ENCODE measurements at places on chromosomes 5 and 9.

DNA sequence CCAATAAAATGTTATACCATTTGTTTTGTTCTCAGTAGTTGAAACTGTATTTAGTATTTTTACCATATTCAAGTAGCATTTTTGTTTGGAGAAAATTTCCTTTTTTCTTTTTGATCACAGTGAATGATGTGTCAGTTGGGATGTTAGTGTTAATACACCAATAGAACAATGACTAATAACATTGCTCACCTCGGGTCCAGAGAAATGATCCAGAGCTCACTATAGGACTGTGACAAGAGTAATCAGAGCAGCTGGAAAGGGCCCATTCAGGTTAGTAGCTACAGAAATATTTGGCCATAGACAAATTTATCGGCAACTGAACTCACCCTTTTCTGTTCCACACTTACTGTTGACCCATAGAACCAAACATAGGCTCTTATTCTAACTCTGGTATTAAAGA is 989.2 kb downstream of the TLE4 start:
- no peak for DNase-seq

DNA sequence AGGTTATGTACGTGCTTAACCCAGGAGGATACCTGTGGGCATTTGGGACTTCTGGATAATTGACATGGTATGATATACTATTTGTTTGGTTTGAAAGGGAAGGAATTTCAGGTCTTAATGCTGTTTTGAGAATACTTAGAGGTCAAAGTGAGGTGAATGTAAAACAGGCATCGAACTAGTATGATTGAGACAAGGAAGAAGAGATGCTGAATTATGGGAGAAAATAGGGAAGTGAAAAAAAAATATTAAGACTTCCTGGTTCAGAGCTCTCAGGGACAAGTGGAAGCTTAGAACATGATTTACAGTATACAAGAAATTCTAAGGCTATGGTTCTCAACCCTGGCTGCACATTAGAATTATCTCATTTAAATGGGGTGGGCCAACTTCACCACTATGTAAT is 115.3 kb downstream of the CD180 start:
- DNase-seq, result no peak

DNA sequence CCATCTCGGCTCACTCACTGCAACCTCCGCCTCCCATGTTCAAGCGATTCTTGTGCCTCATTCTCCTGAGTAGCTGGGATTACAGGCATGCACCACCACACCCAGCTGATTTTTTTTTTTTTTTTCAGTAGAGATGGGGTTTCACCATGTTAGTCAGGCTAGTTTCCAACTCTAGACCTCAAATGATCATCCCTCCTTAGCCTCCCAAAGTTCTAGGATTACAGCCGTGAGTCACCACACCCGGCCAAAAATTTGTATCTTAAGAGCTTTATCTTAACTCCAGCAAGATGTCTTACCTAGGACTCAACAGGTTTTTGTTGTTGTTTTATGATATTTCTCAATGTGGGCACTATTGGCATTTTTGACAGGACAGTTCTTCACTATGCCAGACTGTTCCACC is 27.9 kb downstream of the LYRM7 start:
- DNase-seq, result no peak

DNA sequence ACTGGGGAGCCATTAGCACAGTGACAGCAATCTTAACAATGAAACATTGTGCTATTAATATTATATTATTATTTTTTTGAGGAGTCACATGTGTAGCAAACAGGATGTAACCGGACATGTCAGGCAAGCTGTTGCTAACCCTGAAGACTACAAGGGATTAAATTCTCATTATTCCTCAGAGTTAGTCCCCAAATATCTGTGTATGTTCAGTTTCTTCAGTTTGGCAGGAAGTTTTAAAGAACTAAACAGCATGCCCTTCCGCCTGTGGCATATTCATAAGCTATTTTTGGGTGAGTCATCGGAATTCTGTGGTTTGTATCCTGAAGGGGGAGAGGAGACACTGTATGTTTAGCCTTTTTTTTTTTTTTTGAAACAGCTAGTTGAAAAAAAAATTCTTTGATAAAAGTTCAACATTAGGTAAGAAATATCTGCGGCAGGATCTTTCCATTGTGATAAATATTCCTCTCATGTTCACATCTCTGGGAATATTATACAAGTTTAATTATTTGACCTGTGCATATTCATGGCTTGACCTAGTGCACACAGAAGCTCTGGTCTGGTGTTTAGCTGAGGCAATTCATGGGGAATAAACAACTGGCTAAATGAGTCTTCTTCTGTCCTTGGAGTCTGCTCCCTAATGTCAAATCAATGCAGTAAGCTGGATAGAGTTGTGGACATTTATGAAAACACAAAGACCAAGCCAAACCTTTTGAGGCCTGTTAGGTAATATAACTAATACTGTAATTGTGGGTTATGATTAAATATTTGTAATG is 202.7 kb upstream of the CDKN2B start:
- DNase-seq, result no peak

GRCh38 chr5:33888587-33888986 is 3.2 kb downstream of the ADAMTS12 start:
- DNase-seq, result no peak

DNA sequence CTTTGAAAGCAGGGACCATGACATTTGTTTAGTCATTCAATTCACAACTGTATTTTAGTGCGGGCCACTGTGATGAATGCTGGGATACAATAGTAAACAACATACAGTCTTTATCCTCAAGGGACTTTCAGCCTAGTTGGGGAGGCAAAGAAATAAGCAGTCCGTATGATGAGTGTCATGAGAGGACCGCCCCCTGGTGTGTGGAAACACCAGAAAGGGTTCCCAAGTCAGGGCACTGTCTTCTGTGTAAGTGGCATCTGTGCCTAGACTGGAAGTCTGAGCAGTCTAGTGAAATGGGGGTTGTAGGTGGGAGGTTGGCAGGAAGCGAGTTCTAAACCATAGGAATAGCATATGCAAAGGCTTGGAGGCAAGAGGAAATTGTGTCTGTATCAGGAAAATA is 6.8 kb downstream of the C9orf43 start:
- DNase-seq, result peak; percentile 30

- DNase-seq, result no peak
Observed at GRCh38 chr5:105924366-105924765, 1746.4 kb downstream of the EFNA5 start.

DNA sequence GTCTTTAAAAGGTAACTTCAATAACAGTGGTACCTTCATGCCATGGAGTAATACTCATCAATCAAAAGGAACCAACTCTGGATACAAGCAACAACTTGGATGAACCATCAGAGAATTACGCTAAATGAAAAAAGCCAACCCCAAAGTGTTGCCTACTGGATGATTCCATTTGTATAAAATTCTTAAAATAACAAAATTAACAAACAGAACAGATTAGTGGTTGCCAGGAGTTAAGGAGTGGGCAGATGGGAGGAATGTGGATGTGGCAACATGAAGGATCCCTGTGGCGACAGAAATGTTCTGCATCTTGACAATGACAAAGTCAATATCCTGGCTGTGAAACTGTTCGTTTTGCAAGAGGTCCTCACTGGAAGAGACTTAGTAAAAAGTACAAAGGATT is 50.5 kb downstream of the SPTLC1 start:
- no peak for DNase-seq

DNA sequence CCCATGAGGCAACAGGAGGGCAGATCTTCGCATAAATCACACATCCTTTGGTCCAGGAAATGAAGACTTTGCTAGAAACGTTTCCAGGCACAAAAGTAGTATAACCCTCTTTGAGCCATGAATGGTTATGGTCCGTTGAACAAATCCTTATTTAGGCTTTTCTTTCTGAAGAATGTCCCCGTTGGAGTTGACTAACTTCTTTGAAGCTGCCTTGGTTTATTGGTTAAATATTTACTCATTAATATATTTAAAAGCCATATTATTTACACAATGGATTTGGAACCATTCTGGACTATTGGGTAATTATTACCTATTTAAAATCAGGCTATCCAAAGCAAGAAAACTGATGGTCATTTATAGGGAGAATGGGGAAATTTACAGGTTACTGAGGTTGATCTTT is 347.6 kb upstream of the SLC30A5 start:
- no peak for DNase-seq

- DNase-seq, result no peak
Observed at GRCh38 chr9:92429836-92430235, 5.6 kb upstream of the OMD start.
